ENCODE measurements at places on chromosomes 1 and 21.

DNA sequence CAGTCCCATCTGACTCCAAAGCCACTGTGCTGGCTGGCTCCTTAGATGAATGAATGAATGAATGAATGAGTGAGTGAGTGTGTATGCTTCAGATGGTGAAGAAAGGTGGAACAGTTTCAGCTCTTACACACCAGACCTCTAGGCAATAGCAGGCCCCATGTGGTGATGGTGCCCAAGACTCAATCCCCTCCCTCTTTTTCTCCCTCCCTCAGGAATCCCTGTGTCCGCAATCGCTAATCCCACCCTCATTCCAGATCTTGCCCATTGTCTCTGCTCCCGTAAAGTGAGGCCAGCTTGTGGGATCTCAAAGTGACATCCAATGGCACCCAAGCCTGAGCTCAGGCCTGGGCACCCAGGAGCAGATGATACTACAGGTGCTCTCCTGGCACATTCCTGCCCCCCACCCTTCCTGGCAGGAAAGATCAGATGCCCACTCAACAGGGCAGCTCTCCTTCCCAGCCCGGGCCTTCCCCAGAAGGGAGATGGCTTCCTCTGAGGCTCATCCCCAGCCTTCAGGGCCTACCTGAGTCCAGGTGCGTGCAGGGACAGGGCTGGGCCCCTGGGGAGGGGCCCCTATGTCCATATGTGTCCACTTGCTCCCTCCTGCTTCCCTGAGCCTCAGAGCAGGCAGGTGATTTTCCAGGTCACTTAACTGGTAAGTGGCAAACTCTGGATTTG lies 106.4 kb downstream of the HMGB4 start:
- DNase-seq: peak; percentile 27

DNA sequence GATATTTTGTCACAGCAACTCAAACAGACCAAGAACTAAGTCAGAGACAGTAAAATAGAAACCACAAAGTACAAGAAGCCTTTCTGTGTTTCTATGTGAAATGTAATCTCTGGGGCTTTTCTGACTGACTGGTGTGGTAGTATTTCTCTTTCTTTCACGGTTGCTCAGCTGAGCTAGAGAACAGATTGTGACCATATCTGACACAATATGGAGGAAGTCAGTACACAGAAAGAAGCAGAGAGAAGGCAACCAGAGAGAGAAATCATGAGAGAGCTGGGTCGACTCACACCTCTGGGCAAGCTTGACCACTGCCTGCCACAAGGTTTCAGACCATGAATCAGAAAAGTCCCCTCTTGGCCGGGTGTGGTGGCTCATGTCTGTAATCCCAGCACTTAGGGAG lies 208.9 kb upstream of the GREM2 start:
- DNase-seq: no peak

DNA sequence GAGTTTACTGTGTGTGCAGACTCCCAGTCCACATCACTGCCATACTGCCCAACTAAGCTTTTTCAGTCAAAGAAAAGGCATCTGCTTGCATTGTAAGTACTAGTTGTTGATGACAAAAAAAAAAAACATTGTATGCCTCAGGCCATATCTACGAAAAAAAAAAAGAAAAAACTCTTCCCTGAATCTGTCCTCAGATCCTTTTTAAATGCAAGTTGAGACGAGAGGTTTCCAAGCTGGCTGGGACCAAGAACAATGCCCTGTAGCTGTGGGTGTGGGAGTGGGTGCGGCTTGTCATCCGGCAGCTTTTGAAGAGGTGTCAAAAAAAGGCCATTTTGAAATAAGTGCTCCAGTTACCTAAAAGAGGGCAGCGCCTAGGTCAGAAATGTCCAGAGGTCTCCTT lies 29.2 kb upstream of the HHAT start:
- no peak for DNase-seq

GRCh38 chr1:109269212-109269980 lies 13.5 kb downstream of the PSRC1 start:
- DNase-seq: no peak

DNA sequence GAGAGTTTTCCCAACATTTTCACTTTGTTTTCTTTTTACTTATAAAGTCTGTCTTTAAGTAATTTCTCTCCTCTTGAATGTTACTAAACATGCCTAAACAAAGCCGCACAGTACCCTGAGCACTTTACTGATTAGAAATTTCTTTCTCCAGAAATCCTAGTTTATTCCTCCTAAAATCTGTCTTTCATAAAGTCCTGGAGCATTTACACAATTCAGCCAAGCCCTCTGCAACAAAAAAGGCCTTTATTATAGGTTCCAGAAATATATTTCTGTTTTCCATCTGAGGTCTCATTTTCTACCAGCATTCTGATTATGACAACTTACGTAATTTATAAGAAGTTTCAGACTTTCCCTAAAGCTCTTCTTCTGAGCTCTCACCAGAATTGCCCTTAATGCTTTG lies 549.5 kb upstream of the OLFM3 start:
- DNase-seq: no peak

- no peak for DNase-seq
Observed at GRCh38 chr1:10540277-10541005, 65.7 kb downstream of the PEX14 start.

DNA sequence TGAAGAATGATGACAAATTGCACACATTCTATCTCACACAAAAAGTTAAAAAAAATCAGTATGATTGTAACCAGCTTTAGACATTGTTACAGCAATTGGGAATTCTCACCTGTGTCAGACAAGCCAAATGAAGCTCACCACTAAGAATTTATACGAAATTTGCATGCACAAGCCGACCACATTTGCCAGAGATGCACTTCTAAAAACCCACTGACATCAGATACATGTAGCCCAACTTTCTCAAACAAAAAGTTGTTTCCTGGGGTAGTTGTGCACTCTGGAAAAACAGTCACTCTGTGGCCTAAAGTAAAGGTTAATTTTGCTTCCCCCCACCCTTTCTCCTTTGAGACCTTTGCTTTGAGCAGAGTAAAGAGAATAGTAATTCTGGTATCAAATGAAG lies 67.9 kb upstream of the IL12RB2 start:
- DNase-seq: no peak

DNA sequence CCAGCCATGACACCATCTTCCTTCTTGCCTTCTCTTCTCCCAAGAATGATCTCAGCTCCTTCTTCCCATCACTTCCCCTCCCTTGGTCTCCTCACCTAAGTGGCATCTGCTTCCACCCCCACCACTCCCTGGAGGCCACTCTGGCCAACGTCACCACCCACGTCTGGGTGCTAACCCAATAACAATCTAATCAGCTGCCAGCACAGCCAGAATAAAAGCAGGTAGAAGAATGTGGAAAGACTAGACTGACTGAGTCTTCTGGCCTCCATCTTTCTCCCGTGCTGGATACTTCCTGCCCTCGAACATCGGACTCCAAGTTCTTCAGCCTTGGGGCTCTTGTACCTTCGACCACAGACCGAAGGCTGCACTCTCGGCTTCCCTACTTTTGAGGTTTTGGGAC lies 245.3 kb upstream of the CSF3R start:
- no peak for DNase-seq

DNA sequence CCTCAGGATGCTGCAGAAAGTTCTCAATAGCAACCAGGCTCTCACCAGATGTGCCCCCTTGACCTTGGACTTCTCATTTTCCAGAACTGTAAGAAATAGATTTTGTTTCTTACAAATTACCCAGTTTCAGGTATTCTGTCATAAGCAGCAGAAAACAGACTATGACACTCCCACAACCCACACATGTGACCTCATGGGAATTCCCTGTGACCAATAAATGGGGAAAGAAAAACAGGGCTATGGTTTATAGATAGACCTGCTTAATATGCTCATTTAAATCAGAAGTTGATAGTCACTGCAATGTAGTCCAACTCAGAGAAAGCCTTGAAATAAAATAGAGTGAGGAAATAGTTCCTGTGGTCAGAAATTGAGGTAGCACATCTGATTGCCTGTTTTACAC lies 380.9 kb upstream of the PTBP2 start:
- DNase-seq: no peak

DNA sequence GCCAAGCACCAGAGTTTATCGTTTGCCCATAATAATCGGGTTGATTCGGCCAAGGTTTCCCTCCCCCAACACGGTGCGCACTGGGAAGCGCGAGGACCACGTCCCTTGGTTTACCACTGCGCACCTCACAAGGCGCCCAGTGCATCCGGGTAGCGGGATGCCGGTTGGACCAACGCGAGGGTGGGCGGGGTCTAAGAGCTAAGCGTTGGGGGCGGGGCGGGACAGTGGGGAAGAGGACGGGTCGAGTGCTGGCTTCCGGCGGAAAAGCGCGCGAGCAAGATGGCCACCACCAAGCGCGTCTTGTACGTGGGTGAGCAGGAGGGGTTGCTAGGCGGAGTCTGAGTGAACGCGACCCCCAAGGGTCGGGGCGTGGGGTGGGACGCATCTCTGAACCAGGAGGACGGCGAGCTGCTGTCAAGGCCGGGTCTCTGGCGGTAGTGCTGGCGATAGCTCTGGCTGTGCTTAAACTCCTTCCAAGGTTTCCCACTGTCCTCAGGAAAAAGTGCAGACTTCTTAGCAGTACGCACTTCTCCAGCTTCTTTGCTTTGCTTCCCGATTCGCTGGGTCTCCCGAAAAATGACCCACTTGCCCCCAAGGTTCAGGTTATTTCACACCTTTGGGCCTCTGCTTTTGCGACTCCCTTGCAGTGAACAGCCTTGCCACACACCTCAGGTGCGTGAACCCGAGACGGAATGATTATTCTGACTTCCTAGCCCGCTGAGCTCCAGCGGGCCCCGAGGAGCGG lies at the start of gene PPIE:
Gene PPIE, plus strand, starts transcription at position 261 of the 745 bp plus-strand sequence. Its CDS starts 19 bp downstream, at position 280.
- DNase-seq: peak; percentile 97

DNA sequence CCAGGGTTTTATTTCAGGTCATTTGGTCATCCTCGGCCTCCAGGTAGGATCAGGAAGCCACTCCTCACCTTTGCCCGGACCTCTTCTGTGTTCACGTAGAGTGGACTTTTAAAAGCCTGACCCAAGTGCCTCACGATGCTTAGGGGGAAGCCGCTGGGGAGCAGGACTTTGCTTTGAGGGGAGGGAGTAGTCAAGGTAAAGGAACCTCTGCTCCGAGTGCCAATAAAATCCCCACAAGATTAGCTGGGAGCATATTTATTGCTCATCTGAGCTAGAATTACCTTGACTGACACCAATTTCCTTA lies 603 bp upstream of the DHRS3 start:
- DNase-seq: no peak

DNA sequence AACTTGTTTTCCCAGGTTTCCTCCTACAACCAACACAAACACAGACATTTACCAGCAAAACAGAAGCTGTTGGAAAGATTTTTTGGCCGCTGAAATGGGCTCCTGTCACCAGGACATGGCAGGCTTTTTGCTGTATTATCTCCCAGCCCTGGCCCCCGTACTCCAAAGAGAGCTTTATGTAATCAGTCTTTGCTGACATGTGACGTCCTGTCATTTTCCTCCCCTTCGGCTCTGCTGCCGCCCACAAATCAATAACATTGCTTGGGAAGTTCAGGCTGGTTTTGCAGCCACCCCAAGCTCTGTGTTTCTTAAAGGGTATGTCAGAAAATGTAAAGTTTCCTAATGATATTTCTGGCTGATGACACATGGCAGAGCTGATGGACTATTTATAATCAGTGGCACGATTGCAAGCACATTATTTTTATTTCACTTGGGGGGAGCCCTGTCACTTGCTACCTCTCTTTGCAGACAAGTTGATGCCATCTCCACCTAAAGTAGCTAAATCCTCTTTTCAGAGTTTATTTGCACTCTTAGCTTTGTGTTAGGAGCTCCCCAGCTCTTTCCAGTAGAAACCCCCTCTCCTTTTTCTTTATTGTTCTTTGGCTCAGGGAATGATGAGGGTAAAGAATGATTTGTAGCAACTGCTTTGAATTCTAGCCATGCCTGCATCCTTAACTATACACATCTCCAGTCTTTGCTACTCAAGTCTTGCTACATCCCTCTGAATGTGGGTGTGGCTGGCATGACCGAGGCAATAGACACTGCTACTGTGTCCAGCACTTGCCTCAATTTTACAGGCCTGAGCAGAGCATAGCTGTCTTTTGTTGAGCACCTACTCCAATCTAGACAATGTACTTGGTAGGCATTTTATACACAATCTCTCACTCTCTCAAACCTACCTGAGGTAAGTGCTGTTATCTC lies 67.3 kb downstream of the ELAVL4 start:
- no peak for DNase-seq

DNA sequence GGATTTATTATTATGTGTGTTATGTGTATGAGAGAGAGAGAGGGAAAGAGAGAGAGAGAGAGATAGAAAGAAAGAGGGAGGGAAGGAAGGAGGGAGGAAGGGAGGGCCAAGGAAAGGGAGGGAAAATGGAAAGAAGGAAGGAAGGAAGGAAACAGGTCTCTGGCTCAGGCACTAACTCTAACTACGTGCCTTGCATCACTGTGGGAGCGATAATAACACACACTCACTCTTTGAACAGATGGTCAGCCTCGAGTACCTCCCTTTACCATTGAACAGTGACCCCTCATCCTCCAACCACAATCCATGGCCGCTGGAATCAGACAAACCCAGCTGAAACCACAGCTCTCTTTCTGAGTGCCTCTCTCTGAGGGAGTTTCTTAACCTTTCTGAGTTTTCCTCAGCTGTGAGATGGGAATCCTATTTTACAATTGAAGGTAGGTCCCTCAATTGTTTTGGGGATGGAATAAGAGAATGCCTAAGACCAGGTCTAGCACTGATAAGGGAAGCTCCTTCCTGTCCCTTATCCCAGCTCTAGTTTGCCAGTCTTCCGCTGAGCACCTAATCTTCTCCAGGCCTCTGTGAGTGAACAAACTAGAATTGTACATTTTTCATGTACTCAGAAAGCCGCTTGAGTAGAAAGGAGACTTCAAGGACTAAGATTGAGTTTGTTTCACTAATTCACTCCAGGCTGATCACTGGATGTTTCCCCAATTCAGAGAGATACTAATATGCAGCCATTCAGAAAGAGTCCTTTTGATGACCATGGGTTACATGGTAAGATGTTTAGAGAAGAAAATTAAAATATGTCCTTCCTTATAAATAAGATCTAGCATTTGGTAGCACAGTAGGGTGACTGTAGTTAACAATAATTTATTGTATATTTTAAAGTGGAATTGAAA lies 62.8 kb downstream of the IRF2BP2 start:
- DNase-seq: no peak

- peak; percentile 81 for DNase-seq
Observed at GRCh38 chr1:151443846-151444782, 15.2 kb downstream of the POGZ start.

DNA sequence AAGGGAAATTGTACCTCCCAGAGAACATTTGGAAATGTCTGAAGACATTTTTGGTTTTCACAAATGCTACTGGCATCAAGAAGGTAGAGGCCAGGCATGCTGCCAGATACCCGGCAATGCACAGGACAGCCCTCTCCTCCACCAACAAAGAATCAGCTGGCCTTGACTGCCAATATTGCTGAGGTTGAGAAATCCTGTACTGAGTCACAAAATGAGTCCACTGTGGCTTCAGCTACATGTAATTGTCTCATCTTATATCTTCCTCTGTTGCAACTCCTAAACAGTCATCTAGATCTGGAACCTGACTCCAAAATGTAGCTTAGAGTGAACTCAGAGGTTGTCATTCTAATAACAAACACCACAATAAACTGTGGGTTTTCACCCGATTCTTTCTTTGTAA lies 327.5 kb upstream of the POGK start:
- no peak for DNase-seq

DNA sequence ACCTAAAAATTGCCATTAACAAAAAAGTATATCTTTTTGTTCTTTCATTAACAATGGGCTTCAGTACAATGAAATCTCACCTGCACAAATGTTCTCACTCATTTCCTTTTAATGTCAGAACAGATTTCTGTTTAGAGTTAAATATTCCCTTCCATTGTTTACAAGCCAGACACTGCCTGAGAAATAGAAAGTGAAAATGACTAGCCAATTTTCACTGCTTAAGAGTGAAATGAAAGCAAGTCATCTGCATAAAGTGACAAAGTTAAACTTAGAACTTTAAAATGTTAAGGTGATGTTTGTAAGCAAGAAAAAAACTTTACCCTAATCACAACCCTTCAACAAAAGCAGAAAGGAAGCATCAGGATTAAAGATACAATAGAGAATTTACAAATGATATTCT lies 27.5 kb downstream of the COA6 start:
- no peak for DNase-seq

All from activated effector memory CD4-positive, alpha-beta T cell treated with anti-CD3 and anti-CD28 coated beads, Interleukin-2, amount 50 U/mL, for 16 hours (primary cell).